ENCODE measurements at places on chromosomes 12 and 14.

GRCh38 chr14:102450206-102451063 is 59.1 kb downstream of the ANKRD9 start:
- no peak for DNase-seq

GRCh38 chr12:50065726-50066310 is 8.4 kb downstream of the ASIC1 start:
- DNase-seq = no peak

DNA sequence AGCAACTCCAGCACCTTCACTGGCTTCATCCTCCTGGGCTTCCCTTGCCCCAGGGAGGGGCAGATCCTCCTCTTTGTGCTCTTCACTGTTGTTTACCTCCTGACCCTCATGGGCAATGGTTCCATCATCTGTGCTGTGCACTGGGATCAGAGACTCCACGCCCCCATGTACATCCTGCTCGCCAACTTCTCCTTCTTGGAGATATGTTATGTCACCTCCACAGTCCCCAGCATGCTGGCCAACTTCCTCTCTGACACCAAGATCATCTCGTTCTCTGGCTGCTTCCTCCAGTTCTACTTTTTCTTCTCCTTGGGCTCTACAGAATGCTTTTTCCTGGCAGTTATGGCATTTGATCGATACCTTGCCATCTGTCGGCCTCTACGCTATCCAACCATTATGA is 6.8 kb downstream of the OR11G2 start:
- DNase-seq = no peak

GRCh38 chr14:32007755-32008362 is 69.2 kb upstream of the ARHGAP5 start:
- no peak for DNase-seq

GRCh38 chr12:27968972-27969623 is 3.4 kb downstream of the PTHLH start:
- DNase-seq = no peak

GRCh38 chr14:106489112-106489881 is 962.9 kb downstream of the TMEM121 start:
- DNase-seq = no peak

GRCh38 chr12:107099917-107100316 is 6.6 kb upstream of the CRY1 start:
- no peak for DNase-seq

- no peak for DNase-seq
Measured at GRCh38 chr12:80277732-80278131, 166.3 kb upstream of the PTPRQ start.

- DNase-seq = no peak
Measured at GRCh38 chr14:71554959-71555612, 377.1 kb upstream of the RGS6 start.

- no peak for DNase-seq
Measured at GRCh38 chr12:28223858-28224257, 33.6 kb downstream of the CCDC91 start.

GRCh38 chr12:52950553-52950952 is 1.6 kb downstream of the KRT18 start:
- DNase-seq = no peak

DNA sequence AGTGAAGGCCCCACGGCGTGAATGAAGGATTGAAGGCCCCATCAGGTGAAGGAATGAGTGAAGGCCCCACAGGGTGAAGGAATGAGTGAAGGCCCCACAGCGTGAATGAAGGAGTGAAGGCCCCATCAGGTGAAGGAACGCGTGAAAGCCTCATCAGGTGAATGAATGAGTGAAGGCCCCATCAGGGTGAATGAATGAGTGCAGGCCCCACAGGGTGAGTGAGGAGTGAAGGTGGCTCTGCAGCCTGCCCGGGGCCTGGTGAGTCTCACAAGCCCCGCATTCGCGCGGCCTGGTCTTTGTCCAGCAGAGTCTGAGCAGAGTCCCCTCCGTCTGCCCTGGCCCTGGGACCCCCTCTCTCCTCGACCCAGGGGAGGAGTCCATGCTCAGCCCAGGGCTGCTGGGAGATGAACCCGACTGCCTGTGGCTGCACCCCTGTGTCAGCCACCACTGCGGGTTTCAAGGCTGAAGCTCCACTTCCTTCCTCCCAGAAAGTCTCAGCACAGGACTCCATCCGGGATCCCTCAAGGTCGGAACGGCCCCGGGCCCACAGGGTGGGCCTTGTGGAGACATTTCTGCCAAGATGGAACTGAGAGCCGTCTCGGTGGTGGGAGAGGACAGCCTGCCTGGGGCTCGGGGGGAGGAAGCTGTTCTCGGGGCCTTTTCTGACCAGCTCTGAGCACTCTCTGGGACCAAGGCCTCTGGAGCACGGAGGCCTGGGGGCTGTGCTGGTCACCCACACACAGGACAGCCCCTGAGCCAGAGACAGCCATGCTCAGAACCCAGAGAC is 37.4 kb upstream of the TMEM179 start:
- DNase-seq = no peak

DNA sequence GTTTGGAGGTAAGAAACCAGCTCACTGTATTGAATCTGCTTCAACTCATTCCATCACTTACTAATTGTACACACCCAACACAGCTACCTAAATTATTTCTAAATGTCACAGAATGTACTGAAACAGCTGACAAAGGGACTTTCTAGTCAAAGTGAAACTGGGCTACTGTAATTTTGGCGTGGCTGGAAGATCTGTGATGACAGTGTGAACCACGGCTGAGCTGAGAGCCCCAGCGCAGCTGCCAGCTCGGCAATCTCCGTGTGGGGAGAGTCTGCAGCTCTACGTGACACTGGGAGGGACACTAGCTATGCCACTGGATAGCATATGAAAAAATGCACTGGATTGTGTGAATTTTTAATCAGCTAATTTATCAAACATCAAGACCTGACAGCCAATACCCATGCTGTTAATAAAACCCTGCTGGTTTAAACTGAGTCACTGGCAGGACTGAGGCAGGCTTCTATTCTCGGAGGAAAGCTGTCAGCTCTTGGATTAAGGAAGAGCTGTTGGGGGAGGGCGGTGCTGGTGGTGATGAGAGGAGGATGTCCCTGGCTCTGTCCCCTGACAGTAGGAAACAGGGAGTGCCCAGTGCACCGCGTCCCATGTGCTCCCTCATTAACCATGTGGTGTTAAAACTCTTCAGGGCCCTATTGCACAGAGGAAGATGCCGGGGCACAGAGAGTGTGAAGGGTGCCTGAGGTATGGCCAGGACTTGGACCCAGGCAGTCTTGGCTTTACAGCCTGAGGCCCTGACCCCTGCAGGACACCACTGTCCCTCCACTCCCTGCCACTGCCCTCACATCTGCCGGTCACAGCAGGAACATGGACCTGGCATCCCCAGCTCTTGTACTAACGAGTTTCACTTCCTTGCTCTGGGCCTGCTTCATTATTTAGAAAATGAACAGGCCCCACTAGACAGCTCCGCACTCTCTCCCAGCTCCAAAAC is 13.3 kb downstream of the SLC15A4 start:
- DNase-seq = no peak

DNA sequence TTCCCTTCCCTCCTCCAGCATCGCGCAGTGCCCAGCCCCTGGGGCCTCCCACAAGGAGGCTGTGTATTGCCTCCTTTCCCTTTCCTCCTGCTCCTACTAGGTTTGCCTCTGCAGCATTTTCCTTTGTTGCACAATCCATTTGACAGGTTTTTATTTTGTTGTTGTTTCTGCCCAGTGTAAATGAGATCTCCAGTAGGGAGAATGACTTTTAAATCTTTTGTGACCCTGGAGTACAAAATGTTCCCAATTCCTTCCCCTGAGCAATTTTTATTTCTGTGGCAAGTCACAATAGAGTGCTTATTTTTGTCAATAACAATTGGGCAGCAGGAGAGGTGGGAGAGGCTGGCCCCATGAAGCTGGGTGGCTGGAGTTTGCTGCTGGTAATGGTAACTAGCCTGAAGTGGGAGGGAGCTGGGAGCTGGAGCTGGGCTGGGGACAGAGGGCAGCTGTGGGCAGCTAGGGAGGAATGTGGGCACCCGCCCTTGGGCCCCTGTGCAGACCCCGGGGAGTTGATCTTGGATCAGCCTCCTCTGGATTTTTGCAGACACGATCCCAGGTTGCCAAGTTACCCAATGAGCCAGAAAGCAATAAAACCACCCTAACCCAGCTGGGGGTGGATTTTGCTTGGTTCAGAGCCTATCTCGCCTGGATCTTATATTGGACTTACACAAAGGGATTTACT is 160.1 kb downstream of the KTN1 start:
- no peak for DNase-seq

DNA sequence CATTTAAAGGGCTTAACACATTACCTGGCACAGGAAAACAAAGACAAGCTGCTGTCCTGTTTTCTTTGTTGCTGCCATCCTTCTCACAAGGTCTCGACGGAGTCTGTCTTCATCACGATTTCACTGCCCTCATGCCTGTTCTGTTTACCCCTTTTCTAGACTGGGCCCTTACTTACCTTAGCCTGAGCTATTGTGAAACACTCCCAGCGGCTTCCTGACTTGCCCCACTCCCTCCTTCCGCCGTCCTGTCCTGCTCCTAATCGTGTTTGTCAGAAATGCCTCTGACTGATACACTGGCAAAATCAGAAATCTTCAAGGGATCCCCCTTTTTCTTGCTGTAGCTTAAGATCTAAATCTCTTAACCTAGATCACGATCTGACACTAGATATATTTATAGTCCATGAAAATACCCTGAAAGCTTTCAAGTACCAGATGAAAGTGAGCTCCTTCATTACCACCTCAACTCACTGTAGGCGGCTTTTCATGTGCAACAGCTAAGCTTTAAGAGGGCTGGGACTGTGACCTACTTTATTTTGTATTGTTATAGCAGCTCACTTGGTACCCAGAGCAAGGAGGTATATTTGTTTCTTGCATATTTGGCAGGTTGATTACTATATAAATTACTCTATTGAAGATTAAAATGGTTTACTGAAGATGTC is 32.1 kb downstream of the TECPR2 start:
- DNase-seq = no peak

DNA sequence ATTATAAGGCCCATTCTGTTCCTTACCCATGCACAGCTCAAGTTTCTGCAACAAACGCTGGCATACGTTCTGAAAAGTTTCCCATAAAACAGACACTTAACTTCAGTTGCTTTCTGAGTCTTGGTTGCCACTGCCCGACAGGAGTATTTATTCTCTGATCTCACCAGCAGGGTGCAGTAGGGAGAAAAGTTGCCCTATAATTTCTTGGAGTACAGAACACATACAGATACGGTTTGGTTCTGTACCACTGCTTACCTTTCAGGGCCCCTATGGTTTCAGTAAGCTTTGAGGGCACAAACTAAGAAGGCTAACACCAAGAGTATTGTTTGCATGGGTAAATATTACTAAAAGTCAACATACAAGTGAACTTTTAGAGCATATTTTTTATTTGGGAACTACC is 77.9 kb downstream of the SPATA7 start:
- no peak for DNase-seq

GRCh38 chr14:21894003-21894897 is 220.6 kb upstream of the OR4E1 start:
- DNase-seq = no peak

DNA sequence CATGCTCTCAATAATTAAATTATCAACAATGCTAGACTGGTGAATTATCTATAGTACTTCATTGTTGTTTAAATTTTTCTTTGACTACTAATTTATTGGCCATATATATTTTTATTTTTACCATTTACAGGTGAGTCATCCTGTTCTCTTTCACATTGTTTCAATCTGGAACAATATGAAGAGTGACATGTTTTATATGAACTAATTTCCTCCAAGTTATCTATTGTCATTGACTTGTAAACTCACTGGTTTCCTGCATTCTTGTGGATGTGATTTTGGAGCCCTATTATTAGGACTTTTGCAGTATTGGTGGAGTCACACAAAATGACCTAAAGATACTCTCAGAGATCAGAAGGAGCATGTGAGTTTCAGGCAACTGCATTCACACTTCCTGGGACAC is 297.7 kb downstream of the AEBP2 start:
- DNase-seq = no peak

DNA sequence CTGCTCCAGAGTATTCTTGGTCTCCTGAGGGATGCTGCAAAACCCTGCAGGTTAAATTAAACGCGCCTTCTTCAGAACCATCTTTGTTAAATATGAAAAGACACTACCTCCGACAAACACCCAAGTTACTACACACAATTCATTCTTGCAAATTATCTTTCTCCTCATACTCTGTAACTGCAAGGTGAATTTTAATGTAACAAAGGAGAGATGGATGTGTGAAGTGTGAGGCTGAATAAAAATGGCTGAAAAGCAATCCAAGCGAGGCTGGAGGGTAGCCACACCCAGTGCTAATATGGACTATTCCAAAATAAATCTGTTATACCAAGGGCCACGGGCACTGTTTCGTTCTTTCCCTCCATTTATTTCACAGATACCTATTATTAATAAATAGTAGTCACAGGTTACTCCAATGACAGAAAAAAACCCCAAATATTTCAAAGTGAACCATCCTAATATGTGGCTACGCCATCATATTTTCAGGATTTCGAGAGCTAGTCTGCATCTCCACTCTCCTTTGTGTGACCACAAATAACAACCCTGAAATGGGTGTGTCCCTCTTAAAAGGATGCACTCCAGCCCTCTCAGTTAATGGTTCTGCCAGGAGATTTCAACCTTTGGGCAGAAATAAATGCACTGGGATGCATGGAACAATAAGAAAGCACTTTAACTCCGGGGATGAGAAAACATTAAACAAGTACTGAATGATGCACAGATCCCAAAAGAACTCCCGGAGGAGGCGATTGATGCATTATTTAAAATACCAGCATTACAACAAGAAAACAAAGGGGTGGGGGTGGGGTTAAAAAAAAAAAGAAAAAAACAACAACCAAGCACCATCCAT is 53.1 kb upstream of the CCDC175 start:
- no peak for DNase-seq

- no peak for DNase-seq
Measured at GRCh38 chr12:79331870-79332269, 358.9 kb downstream of the PAWR start.

- DNase-seq = no peak
Measured at GRCh38 chr12:104143002-104143401, 5.0 kb upstream of the NFYB start.

GRCh38 chr12:57483466-57483865 is 3.8 kb upstream of the ARHGAP9 start:
- no peak for DNase-seq

DNA sequence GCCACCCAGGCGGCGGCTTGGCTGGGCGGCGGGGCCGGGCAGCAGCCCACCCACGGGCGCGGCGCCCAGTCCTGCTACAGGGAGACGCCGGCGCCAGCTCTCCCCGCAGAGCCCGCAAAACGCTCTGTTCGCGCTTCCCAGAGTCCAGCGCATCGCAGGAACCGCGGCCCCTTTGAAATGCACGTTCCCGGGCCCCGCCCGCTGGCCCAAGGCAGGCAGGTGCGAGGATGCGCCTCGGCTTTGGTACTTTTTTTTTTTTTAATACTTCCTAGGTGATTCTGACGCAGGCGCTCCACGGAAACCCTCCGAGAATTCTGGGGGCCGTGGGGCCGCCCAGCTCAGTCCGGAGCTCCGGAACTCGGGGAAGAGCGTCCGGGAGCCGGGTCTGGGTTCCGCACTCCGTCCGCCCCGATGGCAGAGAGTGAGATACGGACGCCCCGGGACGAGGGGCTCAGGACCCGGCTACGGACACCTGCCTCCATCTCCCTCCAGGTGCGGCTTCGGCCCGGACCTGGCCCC is 483 bp downstream of the POC1B start:
- no peak for DNase-seq

- DNase-seq = no peak
Measured at GRCh38 chr12:68065687-68066086, 76.4 kb downstream of the IFNG-AS1 start.
